ENCODE measurements at places on chromosomes 3 and 15.

DNA sequence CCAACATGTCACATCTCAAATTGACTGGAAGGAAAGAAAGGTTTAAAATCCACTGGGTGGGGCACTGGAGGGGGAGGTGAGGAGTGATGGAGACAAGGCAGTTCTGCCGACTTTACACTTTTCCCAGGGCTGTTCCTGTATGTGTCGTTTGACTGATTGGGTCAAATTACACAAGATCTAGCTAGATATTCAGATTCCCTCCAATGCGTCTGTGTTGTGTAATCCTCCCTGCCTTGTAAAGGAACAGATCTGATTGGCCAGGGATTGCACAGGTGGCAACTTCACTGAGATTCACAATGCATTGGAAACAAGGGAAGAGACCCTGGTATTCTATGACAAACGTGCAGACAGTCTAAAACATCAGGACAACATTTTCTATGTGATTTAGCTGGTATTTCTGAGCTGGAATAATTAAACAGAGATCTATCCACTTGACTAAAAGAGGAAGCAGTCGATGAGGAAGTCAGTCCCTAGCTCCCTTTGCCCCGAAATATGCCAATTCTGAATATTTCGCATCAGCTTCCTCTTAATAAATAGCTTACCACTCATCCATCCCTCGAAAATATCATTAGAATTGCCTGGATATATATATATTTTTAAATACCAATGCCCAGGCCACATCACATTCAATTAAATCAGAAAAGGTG is 312.9 kb downstream of the RORA start:
- no peak for DNase-seq

GRCh38 chr15:79166311-79166955 is 75.9 kb upstream of the RASGRF1 start:
- no peak for DNase-seq

DNA sequence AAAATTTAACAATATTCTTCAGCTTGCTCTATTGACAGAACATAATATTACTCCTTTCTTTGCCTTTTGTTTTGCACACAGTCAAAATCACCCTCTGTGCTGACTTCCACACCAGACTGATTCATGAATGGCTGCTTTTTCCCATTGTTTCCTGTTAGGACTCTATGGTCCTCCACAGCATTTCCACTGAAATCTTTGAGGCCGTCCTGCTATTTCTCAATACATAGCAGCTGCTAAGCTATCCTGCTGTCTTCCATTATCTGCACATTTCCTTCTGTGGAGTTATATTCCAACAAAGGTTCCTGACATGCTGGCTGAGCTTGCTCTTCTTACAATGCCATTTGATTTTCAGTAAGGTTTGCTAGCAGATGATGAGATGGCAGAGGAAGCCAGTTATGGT is 153.3 kb downstream of the EPHA3 start:
- no peak for DNase-seq

GRCh38 chr15:78313383-78313782 is 14.0 kb upstream of the SKIC8 start:
- DNase-seq = no peak

DNA sequence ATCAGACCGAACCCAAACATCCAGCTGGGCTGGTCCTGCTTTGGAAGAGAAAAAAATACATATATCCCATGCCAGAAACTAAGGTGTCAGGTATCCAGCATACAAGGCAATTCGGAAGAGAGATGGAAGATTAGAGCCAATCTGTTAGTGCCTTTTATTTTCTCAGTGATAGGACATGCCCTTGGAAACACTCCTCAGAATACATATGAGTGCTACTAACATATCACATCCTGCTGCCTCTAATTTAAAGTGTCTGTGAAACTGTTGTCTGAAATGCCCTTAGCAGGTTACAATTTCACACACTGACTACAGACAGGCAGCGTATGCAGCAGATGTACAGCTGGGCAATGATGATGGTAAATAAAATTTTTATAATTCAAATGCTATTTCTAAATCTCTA is 78.9 kb downstream of the RBPMS2 start:
- no peak for DNase-seq

DNA sequence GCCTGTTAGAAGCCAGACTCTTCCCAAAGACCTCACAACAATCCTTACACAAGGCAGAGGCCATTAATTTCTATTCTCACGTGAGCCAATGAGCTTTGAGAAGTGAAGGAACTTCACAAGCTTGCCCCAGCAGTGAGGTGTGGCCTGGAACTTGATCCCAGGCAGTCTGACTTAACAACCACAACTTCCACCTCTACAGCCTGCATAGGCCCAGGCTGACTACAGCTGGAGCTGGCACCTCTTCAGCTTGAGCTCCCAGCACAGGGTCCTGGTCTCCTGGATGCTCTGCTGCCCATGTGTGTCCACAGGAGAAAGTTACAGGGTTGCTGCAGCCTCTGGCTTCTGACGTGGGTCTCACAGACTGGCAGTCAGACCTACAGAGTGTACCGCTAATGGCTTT is 111.0 kb downstream of the ERC2 start:
- DNase-seq = no peak

GRCh38 chr15:57406062-57406772 is 29.9 kb downstream of the CGNL1 start:
- no peak for DNase-seq

DNA sequence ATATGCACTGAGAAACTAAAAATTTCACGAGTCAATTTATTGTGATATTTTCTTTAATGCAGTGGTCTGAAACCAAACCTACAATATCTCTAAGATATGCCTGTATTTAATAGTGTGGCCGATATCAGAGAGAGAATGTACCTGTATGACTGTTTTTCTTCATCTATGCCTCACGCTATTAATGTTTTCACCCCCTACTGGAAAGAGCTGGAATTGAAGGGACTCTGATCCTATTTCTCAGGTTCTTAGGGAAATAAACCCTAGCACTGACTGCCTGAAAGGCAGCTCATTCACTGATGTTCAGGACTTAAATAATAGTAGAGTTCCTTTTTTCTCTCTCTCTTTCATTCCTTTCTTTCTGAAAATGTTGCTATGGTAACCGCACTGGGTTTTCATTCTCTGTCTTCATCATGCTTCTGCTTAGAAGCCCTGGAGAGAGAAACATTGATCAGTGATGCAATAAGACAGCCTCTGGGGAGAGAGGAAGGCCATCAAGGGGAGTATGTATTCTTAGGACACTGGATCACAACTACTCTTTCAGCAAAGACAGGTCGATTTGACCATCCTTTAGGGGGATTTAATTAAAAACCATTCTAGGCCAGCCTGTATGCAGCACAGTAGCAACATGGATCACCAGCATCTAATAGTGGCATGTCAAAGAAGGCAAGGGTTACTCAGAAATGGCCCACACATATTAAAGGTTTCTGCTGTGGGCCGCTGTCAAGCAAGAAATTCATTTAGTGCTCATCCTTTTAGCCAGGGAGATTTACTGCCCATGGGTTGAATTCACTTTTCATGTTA is 1135.7 kb downstream of the IGSF11 start:
- no peak for DNase-seq

GRCh38 chr3:68866157-68866556 is 66.2 kb downstream of the TAFA4 start:
- DNase-seq = no peak

DNA sequence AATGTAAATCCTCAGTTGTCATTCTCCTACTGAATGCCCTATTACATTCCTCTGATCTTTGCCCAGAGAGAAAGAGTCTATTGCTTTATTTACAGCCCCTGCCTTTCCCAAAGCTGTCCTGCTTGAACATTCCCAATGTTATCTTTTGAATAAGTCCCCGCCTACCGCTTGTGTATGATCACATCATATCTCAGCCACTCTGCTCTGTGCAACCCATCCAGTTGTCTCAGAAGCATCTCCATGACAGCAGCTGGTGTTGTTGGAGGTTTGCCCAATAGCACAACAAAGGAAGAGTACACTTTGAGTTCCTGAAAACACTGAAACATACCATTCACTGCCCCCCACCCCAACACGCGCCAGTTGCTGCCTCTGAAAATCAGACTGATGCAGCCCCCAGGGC is 22.0 kb upstream of the FAM3D start:
- DNase-seq = no peak

DNA sequence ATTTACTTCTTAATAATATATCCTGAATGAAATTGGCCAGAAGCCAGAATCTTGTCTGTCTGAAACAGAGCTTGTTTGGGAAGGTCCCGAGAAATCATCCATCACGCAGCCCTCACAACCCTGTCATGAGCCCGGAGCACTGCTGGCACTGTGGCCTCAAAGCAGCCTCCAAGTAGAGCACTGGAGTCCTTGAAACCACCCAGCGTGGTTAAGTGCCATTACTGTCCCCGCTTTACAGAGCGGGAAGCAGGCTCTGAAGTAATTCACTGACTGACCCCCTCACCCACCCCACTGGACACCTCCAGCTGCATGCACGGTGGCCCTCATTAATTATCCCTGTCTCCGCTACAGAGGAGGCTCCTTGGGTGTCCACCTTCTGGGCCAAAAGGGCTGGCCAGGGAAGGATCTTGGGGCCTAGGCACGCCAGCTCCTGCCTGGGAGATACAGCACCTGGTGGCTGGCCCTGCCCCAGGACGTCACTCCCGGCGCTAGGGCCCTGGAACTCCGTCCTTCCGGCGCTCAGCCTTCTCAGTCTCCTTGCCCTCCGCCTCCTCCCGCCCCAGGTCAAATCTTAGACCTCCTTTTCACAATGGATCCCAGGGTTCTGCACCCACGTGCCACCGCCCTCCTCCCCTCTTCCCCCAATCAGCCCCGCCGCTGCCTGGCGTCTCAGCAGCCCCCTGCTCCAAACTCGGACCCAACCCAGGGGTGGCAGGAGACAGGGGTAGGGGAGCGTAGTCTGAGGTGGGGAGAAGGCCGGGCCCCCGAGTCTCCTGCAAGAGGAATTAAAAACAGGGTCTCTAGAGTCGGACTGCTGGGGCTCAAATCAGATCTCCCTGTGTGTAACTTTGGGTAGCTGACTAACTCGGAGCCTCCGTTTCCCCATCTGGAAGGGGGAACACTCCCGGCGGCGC is 1.1 kb downstream of the TKT start:
- no peak for DNase-seq

- no peak for DNase-seq
Measured at GRCh38 chr15:79076661-79077060, 13.9 kb downstream of the RASGRF1 start.

GRCh38 chr3:42701371-42702065 is 1.1 kb downstream of the HHATL start:
- peak; percentile 24 for DNase-seq

- no peak for DNase-seq
Measured at GRCh38 chr15:85730001-85730820, 64.5 kb downstream of the KLHL25 start.

GRCh38 chr15:85766001-85766831 is 28.5 kb downstream of the KLHL25 start:
- no peak for DNase-seq

GRCh38 chr15:99321468-99321867 is 70.2 kb downstream of the LRRC28 start:
- DNase-seq = no peak

GRCh38 chr3:52554026-52554755 is 17.8 kb downstream of the UQCC5 start:
- DNase-seq = no peak

DNA sequence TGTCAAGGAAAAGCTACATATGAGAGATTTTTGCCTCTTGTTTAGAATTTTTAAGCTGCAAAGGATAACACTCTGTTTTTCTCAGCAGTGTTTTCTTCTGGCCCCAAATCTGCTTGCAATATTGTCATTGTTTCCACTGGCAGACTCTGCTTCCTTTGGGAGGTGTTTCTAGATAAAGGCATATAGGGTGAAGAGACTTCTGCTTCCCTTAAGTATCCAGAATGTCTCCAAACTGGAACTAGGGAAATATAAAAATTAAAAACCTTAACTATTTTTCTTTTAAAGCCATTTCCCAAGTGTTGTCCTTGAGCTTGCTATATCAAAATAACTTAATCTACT is 225.8 kb downstream of the CGGBP1 start:
- DNase-seq = no peak

DNA sequence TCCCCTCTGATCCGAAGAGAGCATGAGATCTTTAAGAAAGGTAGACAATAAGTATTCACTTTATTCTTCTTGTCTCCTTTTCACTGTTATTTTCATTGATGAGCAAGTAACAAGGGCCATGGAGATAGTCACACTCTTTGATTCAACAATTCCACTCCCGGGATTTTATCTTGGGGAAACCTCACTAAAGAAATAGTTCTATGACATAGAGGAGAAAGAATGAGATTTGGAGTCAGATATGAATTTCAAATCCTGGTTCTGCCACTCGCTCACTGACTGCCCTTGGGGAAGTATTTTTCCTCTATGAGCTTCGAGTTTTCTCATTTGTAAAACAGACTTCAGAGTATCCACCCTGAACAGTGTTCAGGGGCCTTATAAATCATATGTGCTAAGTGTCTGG is 514.6 kb downstream of the NLGN1 start:
- DNase-seq = no peak

- no peak for DNase-seq
Measured at GRCh38 chr3:110518031-110518430, 553.6 kb upstream of the NECTIN3 start.

DNA sequence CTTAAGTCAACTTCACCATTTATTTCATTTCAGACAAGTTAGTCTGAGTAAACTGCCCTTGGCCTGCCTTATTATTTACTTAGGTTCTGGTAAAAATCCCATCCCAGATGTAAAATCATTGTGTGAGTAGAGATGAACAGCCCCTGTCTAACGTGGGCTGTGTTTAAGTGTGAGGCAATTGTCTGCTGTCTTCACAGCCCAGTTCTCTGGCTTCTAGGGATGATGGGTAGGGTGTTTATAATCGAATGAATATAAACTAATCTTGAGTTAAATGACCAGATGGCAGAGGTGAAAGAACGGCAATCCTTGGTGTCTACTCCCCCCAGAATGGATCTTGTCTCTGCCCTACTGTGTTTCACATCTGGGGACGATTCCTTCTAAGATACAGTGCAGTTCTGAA is 20.8 kb downstream of the PPARG start:
- DNase-seq = no peak

GRCh38 chr3:89375451-89375850 is 268.0 kb downstream of the EPHA3 start:
- DNase-seq = no peak

DNA sequence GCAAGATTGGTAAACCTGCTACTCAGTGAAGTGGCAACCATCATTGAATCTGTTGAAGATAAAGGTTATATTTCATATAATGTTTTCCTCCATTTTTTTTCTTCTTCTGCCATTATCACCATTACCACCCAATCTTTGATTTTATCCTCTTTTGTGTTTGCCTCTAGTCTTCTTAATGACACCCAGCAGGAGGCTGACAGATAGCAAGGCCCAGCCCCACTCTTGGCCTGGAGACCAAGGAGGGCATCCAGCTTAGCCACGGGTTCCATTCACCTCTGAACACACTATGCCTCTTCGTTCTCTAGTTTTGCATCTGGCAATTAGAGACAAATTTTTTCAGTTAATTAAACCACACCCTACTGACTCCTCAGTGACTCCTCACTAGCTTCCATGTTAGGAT is 129.7 kb downstream of the TPRG1 start:
- DNase-seq = no peak

DNA sequence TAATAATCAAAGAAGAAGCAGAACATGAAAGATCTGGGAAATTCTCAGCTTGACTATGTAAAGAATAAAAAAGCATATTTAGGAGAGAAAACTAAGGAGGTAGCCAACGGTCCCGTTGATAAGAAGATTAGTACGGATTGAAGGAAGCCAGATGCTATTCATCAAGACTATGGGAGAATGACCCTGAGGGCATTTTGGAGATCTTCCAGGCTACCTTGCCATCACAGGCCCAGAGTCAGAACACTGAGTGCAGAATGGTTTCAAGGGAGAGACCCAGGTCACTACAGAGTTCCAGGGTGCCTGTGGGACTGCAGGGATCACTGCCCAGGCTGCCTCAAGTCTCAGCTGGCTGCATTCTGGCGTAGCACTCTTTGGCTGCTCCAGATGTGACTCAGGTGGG is 752.9 kb upstream of the ARPP21 start:
- no peak for DNase-seq

- no peak for DNase-seq
Measured at GRCh38 chr15:41984622-41985021, 12.3 kb upstream of the EHD4 start.
